ENCODE measurements at places on chromosomes 16 and 17. TPM values are rescaled to one million over a fixed set of nuclear protein-coding genes. Genes with fewer than 3 reads are reported as not detected.

Gene CBFA2T3
- 32.0 TPM for total RNA-seq

Gene RGS11
- 1.3 TPM for total RNA-seq

Gene RND2
- total RNA-seq, result 0.27 TPM

Gene PRSS21
- 27.2 TPM for total RNA-seq

Gene GH2
- total RNA-seq, result not detected

Gene NEURL4
- total RNA-seq, result 37.4 TPM

Gene CIITA
- total RNA-seq, result 88.6 TPM

Gene MRPS7
- total RNA-seq, result 38.2 TPM

Gene SLFN11
- 45.8 TPM for total RNA-seq

Gene COL1A1
- 0.54 TPM for total RNA-seq

Gene RGS9
- 0.27 TPM for total RNA-seq

Gene DYNLRB2
- 0.27 TPM for total RNA-seq

Gene ADAD2
- total RNA-seq, result not detected

Gene B3GNT9
- total RNA-seq, result 9.2 TPM

Gene TTYH2
- 13.5 TPM for total RNA-seq

Data from hematopoietic multipotent progenitor cell (in vitro differentiated cells).